ENCODE measurements at places on chromosomes 5 and 9.

DNA sequence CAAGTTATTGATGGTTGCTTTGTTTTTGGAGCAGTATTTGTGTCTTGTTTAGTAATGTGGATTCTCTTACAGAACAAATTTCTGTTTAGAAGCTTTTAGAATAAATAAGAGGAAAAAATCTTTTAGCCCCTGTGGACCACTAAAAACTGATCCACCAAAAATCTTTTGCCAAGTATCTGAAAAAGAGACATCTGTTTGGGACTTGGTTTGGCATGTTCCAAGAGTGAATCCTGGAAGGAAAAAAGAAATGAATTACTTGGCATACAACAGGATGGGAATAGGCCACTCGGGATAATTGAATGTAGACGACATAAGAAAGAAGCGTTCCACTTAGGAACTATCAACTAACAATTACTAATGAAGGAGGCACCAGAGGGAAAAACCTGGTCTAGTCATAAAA, 1350.1 kb upstream of the C9orf72 start:
- DNase-seq, result no peak

GRCh38 chr5:105414067-105414466, 1851.5 kb upstream of the NUDT12 start:
- no peak for DNase-seq

- peak; percentile 22 for DNase-seq
Measured at GRCh38 chr5:56148453-56148971, 84.6 kb downstream of the ANKRD55 start.

DNA sequence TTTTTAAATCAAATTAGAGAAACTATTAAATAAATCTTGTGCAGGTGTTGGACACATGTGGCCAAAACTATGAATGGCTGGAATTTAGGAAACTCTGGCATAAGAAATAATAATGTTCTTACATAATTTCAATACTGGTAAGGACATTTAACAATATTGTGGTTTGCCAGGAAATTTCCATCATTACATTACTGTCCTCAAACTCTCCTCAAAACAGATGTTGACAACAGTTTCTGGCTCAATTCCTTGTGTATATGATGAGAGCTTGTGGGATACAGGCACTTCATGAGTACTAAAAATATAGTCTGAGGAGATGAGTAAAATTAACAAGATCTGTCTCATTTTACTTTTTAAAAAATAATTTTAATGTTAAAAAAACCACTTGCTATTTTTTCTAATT, 27.9 kb downstream of the MCTP1 start:
- DNase-seq, result no peak

- no peak for DNase-seq
Measured at GRCh38 chr5:132887283-132887682, 13.8 kb downstream of the LEAP2 start.

DNA sequence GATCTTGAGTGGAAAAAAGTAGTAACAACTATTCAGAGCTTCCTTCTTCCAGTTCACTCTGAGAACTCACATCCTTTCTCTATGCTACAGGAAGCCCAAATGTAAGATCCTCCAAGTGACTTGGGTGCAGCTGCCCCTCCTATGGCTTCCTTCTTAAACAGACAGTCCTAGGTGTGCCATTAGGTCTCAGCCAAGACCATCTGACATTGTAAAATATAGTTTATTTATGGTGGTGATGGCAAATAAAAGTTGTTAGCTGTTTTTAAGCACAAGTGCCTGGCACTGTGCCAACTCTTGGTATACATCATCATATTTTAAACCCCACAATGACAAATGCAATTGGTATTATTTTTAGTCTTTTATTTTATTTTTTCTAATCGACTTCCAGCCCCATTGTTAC, 58.1 kb downstream of the TMEM252 start:
- DNase-seq, result no peak

GRCh38 chr5:55568654-55569512, 34.1 kb upstream of the PLPP1 start:
- DNase-seq, result no peak

DNA sequence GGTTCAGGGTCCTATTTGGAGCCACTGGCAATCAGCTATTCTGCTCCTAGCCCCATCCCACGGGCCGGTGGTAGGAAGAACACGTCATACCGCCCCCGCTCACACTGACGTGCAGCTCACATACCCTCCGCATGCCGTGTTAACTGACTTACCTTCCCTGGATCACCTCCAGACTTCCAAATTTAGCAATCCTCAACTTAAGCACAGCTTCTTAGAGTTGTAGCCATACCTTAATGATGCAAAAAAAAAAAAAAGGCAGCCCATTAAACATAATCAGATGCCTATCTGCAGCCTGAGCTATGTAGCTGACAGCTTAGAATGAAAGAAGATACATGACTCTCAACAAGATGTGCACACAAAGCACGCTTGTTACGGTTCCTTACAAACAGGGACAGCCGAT, 93.0 kb downstream of the IRX2 start:
- no peak for DNase-seq

- no peak for DNase-seq
Measured at GRCh38 chr9:1599961-1600360, 415.2 kb upstream of the SMARCA2 start.

GRCh38 chr5:170104299-170104698, 1.4 kb upstream of the FOXI1 start:
- no peak for DNase-seq

DNA sequence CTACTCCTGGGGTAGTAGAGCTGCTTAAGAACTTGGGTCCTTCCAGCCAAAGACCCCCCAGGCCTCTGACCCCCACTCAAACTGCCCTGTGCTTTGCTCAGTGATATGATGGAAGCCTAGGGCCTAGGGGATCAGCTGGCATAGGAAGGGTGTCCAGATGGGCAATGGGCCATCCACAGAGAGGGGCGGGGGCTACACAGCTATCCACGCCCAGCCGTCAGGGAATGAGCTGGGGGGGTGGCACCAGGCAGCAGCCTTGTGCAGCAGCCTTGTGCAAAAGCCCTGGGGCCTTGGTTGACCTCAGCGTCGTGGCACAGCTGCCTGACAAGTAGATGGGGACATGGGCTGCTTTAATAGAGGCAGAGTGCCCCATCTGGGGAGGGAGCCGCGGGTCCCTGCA, 43.2 kb downstream of the DAB2IP start:
- no peak for DNase-seq

GRCh38 chr5:88659529-88660263, 223.3 kb downstream of the MEF2C start:
- no peak for DNase-seq

DNA sequence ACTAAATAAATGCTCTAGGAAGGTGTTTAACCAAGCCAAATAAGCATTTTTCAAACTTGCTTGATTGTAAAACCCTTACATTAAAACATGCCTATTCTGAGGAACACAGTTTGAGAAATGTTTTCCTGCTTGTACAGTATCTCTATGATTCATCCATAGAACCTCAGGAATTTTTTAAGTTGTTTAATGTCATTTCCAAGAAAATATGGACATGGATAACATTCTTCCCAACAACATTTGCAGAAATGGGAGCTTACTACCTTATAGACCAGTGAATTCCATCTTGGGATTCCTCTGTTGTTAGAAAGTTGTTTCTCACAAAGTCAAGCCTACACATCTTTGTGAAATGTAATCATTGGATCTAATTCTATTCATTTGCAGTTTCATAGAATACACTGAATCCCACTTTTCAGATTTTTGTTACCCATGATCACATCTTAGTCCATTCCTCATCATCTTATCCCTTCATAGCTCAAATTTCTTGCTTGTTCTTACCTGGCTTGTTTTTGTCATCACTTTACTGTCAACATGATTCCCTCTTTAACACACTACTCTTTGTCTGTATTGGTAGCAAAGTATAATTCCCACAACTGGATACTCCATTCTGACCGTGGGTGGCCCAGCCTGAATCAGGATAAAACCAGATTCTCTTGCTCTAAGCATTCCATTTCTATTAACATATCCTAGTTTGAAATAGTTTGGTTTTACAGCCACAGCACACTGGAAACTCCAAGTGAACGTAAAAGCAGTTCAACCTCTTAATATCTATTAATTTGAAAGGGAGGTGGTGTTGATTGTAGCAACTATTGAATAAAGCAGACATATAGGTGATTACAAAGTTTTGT, 49.4 kb upstream of the PAPPA start:
- DNase-seq, result no peak

DNA sequence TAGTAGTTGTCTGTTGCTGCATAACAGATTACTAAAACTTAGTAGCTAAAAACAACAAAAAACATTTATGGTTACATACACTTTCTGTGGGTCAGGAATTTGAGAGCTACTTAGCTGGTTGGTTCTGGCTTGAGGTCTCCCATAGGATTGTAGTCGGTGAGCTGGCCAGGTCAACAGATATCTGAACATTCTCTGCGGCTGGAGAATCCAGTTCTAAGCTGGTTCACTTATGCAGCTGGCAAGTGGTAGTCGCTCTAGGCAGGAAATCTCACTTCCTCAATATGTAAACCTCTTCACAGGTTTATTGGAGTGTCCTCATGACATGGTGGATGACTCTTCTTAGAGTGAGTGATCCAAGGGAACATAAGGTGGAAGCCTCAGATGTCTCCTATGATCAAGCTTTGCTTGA, 65.7 kb upstream of the TNFAIP8 start:
- peak; percentile 30 for DNase-seq

Data from NCI-H510A (cell line).